ENCODE measurements at places on chromosomes 16 and 17. TPM values are rescaled to one million over a fixed set of nuclear protein-coding genes. Genes with fewer than 3 reads are reported as not detected.

DNA sequence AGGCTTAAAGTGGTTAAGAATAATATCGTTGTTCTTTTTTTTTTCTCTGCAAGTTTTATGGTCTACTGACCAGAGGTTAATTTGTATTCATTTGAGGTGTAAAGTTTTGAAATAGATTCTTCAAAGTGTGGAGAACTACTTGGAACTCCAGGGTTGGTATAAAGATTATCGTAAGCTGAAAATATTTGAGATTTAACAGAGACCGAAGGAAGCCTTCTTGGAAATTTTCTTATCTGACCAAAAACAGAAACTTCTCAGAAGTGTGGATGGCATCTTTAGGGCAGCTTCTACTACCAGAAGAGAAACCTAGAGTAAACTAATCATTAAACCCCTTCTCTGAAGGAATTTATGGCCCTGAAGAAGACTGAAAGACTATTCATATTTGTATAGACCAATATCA is 206.8 kb upstream of the MON1B start:
- DNase-seq, result no peak

NAGS gene
- 3.3 TPM for polyA plus RNA-seq

CDC6 gene
- 23.3 TPM for polyA plus RNA-seq

PRAC1 gene
- not detected for polyA plus RNA-seq

- DNase-seq, result no peak
Measured at GRCh38 chr17:73794336-73794735, 150.1 kb upstream of the SDK2 start.

ST6GALNAC2 gene
- polyA plus RNA-seq, result 10.2 TPM

DNA sequence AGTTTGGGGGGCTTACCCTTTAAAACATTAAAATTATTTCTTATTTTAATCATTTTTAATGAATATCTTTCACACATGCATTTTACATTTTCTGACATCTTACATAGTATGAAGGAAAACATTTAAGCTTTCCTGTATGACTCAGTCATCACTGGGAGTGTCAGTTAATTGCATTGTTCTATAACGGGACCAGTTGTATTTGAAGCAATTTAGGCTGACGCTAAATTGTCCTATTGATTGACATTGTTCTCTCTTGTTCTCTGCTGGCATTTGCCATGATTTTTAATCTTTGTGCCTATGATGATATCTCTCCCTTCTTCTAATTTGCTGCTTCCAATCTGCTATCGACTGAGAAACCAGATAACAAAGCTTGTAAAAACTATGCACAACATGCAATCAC is 190.5 kb upstream of the PIRT start:
- DNase-seq, result no peak

DNA sequence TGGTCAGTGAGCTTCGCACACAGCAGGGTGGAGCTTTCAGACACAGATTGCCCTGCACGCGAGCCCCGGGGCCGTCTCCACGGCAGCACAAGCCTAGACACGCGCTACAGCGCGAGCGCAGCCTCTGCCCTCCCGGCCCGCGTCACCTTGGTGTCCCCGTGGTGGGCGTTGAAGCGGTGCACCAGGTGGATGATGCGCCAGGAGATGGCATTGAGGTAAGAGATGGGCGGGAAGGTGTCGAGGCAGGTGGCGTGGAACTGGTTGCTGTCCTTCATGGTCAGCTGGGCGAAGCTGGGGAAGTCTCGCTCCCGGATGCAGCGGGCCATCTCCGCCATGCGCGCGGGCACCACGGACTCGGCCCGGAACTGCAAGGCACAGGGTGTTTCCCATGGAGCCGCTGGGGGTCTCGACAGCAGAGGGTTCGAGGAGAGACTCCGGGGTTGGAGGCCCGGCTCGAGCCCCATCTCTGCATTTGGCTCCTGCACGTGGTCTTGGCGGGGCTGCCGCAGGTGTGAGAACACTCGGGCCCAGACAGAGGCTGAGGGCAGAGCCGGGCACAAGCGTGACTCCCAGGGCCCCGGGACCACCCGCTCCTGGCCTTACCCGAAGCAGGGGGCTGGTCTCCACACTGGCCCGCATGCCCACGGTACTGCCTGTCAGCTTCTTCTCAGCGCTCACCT is 4.3 kb upstream of the CYBA start:
- no peak for DNase-seq

- no peak for DNase-seq
Measured at GRCh38 chr16:62038646-62039045, 2.4 kb upstream of the CDH8 start.

GRCh38 chr17:30996486-30996885 is 25.6 kb downstream of the RNF135 start:
- DNase-seq, result no peak

- DNase-seq, result no peak
Measured at GRCh38 chr16:6957681-6958080, 375.0 kb upstream of the RBFOX1 start.

- DNase-seq, result no peak
Measured at GRCh38 chr17:9356488-9356911, 219.1 kb downstream of the STX8 start.

DNA sequence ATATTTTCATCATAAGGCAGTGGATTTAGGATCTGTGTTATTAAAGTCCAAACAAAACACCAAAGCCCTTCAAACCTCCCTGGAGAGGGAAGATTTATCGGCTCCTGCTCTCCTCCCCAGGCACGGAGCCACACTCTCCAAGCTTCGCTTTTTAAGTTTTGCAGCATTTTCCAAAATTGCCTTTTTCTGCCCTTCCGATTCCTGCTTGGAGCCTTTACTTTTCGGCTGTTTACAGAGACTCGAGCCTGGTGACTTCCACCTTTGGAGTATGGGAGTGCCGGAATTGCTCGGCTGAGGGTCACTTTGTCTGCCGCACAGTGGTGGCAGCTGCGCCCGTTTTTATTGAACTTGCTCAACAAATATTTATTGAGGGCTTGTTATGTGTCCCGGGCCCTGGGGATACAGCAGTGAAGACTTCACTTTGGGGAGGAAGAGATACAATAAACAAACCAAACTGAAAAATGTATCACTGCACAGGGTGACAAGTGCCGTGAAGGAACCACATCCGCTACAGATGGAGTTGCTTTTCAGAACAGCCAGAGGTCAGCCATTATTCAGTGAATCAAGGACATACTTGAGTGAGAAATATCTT is 185.5 kb downstream of the NTN1 start:
- DNase-seq, result no peak

COX6A2 gene
- polyA plus RNA-seq, result 0.59 TPM

TRPV2 gene
- 2.5 TPM for polyA plus RNA-seq

GRCh38 chr17:57245786-57246185 is 10.5 kb upstream of the MSI2 start:
- no peak for DNase-seq

DNA sequence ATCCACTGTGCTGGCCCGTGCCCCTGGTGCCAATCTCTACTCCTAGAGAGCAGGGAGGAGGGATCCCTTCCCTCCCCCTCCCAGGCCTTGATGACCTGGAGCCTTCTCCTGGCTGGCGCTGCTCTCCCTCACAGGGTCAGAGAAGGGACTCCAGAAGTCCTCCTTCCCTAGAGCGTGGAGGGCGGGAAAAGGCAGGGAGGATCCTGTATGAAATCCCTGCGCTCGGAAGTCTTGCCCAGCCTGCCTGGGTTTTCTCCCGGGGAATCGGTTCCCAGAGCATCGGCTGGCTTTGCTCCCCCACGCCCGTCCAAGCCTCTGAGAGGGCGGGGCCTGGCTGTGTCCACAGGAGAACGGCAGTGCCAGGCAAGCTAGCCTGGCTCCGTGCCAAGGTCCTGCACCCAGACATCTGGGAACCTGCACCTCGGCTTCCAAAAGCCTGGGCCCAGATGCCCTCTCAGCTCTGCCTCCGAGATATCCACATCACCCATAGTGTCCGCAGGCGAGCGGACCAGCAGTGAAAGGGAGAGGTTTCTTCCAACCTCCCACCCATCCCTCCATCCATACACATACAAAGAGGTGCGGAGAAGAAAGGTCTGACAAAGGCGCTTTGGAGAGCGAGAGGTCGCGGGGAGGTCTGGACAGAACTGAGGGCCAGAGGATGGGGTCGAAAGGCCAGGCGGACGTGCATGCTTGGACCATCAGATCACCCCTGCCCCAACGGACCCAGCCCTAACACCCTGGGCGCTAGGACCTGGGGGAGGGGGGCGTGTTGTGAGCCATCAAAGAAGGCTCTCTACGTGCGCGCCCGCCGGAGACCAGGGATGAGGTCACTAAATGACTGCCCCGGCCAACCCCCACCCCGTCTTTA is 1.1 kb downstream of the MPP2 start:
- DNase-seq, result peak; percentile 41

DNA sequence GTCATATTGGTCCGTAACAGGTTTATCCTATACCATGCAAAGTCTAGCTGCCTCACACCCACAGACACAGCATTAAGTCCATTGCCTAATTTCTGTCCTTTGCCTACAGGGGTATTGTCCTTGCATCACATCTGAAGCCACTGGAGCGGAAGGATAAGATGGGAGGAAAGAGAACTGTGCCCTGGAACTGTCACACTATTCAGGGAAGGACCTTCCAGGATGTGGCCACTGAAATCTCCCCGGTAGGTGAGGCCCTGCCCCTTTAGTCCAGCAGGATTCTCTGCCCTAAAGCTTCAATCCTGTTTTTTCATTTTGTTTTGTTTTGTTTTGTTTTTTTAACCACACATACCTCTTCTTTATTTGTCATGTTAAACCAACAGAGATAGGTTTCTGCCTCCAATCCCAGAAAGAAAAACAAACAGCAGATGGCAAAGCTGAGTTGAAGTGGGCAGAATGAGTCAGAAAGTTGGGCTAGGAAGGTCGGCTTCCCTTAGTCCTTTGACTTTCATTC is 2.2 kb upstream of the EFTUD2 start:
- DNase-seq, result no peak

DNA sequence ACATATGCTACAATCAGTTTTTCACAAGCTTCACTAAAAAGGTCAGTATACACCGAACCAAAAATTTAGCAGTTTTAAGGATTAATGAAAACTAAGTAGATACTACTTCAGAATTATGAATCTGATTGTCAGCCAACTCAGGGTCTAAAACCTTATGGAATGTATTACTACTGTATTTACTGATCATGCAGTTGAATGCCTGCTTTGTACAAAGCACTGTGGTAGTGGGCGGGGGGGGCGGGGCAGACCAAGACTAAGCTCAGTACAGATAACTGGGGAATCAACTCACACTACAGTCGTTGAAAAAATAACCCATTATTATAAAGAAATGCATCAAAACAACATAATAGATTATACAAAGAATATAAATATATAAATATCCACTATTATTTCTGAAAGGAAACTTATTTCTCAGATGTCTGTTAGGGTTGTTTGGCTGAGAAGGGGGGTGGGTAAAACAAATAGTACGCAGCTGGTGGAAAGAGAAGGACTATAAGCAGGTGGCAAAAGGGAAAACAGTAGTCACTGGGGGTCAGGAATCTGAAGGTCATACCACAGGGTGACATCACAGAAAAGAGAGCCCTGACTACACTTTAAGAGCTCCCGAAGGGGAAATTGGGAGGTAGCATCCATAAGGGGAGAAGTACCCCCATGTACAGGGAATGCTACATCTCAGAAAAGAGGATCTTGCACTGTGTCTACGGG is 109.4 kb upstream of the AXIN2 start:
- DNase-seq, result no peak

- DNase-seq, result no peak
Measured at GRCh38 chr16:35678-36305, 17.6 kb downstream of the POLR3K start.

GRCh38 chr16:68288252-68288650 is 22.5 kb downstream of the SLC7A6OS start:
- no peak for DNase-seq

- DNase-seq, result no peak
Measured at GRCh38 chr17:1562176-1562643, 382 bp downstream of the PITPNA start.

GRCh38 chr17:76541739-76542454 is 2.1 kb downstream of the PRCD start:
- DNase-seq, result no peak

MT1G gene
- polyA plus RNA-seq, result 13.2 TPM

DNA sequence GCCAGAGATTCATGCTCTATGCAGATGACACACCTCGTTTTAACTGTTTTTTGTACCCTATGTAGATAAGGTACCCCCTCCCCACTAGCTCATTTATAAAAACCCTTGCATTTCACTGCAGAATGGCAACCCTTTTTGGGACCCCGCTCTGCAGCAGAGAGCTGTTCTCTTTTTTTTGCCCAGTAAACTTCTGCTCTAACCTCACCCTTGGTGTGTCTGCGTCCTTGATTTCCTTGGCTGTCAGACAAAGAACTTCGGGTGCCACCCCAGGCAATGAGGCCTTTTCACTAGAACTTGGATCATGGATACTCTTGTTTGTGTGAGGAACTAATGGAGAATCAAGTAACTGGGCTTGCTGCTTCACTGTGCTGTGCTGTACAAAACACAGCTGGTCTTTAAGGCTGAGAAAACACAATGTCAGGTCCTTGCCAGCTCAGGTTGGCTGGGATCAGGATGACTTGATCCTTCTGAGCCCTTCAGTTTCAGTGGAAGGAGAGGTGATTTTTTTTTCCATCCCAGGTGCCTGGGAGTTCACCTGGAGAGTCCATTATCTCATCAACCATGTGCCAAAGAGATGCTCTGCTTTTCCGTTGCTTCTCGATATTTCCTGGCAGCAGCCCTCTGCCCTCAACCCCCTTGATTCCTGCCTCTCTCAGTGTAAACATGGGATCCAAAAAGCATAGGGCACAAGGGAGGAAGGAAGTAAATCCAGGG is 133.2 kb upstream of the FAM20A start:
- DNase-seq, result no peak

SLC12A3 gene
- 57.2 TPM for polyA plus RNA-seq

PPM1E gene
- polyA plus RNA-seq, result 4.2 TPM

GDPD3 gene
- 14.7 TPM for polyA plus RNA-seq

DNA sequence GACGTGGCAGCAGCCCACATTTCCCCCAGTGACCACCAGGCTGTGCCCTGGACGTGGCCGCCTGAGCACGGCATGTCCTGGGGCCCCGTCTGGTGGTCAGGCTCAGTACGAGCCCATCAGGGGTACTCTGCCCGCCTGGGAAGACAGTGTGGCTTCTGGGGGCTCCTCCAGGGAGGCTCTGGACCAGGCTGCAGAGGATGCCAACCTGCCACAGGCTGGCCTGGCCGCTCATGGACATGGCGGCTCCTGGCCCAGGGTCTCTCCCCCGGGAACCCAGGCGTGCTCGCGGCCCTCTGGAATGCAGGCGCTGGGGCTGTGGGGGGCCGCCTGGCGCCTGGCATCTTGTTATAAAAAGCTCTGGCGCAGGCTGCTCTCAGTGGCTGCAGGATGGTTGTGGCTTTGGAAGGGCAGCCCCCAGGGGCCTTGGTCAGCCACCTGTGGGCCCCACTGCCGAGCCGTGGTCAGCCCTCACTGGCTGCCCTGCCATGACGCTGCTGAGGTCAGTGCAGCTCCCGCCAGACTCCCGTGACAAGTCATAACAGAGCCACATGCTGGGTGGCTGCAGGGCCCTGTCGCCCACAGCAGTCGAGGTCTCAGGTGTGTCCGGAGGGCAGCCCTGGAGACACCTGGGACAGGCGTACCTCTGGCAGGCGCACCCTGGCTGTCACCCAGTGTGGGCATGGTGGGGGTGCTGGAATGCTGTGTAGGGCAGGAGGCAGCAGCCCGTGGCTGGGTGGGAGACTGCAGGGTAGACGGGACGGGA is 15.0 kb downstream of the CENPX start:
- DNase-seq, result no peak

GRCh38 chr16:49659356-49659755 is 196.6 kb downstream of the ZNF423 start:
- DNase-seq, result no peak

PERCC1 gene
- 0.22 TPM for polyA plus RNA-seq

- no peak for DNase-seq
Measured at GRCh38 chr16:50430076-50430475, 61.3 kb upstream of the BRD7 start.

AIPL1 gene
- polyA plus RNA-seq, result 0.13 TPM

PYDC1 gene
- not detected for polyA plus RNA-seq
